ENCODE measurements at places on chromosomes 13 and 19.

- DNase-seq: no peak
Observed at GRCh38 chr13:27432611-27433210, 8.3 kb downstream of the GTF3A start.

- peak; percentile 15 for DNase-seq
Observed at GRCh38 chr13:28337166-28338005, 157.5 kb downstream of the FLT1 start.

- no peak for DNase-seq
Observed at GRCh38 chr19:1935484-1936208, 5.3 kb upstream of the CSNK1G2 start.

- no peak for DNase-seq
Observed at GRCh38 chr13:90846936-90847335, 500.6 kb upstream of the MIR17HG start.

- no peak for DNase-seq
Observed at GRCh38 chr13:25541434-25542123, 169.8 kb downstream of the ATP8A2 start.

- no peak for DNase-seq
Observed at GRCh38 chr13:50548586-50548985, 294.9 kb downstream of the DLEU7 start.

GRCh38 chr19:48252609-48253008 lies 3.1 kb downstream of the CARD8 start:
- no peak for DNase-seq

DNA sequence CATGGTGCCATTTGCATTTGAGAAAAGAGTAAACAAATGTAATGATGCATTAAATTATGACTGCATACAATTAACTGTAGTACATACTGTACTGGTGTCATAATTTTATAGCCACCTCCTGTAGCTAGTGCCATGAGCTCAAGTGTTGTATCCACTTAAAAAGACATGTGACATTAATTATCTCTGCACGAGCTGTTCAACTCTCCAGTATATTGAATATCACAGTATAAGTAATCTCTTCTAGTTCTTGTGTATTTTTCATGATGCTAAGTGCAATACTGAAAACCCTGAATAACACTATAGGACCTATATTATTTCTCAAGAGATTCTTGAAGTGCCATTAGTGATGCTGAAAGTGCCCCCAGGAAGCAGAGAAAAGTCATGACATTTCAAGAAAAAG lies 387.3 kb downstream of the PCDH17 start:
- DNase-seq: no peak

DNA sequence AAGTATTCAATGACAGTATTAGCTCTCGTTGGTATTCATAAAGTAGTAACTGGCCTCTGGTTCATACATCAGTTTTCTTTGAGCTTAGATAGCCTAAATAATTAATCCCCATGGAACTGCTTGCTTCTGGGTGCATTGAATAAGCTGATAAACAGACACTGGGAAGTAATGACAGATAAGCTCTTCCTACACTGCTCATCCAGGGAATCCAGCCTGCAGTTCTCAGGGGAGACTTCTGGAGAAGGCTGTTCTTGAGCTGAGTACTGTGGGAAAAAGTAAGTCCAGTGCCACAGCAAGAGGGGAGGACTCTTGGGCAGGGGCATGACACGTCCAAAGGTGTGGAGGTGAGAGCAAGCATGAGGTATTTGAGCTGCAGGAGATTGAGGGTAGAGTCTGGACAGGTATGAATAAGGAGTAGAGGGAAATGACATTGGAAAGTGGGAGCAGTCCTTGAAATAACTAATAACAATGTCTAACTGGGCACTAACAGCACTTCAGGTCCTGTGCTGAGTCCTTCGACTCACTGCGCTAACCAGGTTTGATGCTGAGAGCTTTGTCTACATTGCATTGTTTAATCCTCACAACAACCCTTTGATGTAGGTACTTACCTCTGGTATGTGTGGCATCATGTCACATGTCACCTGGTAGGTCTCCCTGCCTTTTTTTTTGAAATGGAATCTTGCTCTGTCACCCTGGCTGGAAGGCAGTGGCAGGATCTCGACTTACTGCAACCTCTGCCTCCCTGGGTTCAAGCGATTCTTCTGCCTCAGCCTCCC lies 7.2 kb downstream of the GARRE1 start:
- DNase-seq: no peak

- no peak for DNase-seq
Observed at GRCh38 chr13:110726726-110727125, 13.2 kb downstream of the ING1 start.

GRCh38 chr13:41833831-41834230 lies 127.1 kb downstream of the VWA8 start:
- DNase-seq: no peak

GRCh38 chr13:20873348-20873747 lies 29.2 kb downstream of the XPO4 start:
- no peak for DNase-seq

GRCh38 chr19:30152510-30153291 lies 210.7 kb downstream of the URI1 start:
- DNase-seq: no peak
